ENCODE measurements at places on chromosomes 2 and 18. TPM values are rescaled to one million over a fixed set of nuclear protein-coding genes. Genes with fewer than 3 reads are reported as not detected.

Gene NT5C1B
- not detected for polyA plus RNA-seq

Gene ACMSD
- not detected for polyA plus RNA-seq

Gene GKN2
- 0.12 TPM for polyA plus RNA-seq

Gene FAHD2A
- 17.5 TPM for polyA plus RNA-seq

Gene LYG1
- polyA plus RNA-seq: 5.3 TPM

Gene IL1RL1
- polyA plus RNA-seq: 0.56 TPM

Gene SMARCAL1
- polyA plus RNA-seq: 7.9 TPM

Gene TCF7L1
- 2.4 TPM for polyA plus RNA-seq

Gene PTPN18
- 129 TPM for polyA plus RNA-seq

Gene THAP4
- 21.0 TPM for polyA plus RNA-seq

Gene ENOSF1
- polyA plus RNA-seq: 28.2 TPM

Gene SLC11A1
- polyA plus RNA-seq: 67.0 TPM

Gene POTEF
- not detected for polyA plus RNA-seq

Gene HRH4
- 0.02 TPM for polyA plus RNA-seq

Gene UBR3
- polyA plus RNA-seq: 7.9 TPM

Gene RAB6C
- polyA plus RNA-seq: 0.22 TPM

Gene IL18R1
- 4.8 TPM for polyA plus RNA-seq

Gene NCKAP5
- 0.74 TPM for polyA plus RNA-seq

Gene SP5
- 0.20 TPM for polyA plus RNA-seq

Gene RAB3GAP1
- polyA plus RNA-seq: 12.5 TPM

Gene PARD6G
- polyA plus RNA-seq: 0.51 TPM

Data from spleen (tissue), 13 donors.